ENCODE measurements at places on chromosomes 2 and 18.

DNA sequence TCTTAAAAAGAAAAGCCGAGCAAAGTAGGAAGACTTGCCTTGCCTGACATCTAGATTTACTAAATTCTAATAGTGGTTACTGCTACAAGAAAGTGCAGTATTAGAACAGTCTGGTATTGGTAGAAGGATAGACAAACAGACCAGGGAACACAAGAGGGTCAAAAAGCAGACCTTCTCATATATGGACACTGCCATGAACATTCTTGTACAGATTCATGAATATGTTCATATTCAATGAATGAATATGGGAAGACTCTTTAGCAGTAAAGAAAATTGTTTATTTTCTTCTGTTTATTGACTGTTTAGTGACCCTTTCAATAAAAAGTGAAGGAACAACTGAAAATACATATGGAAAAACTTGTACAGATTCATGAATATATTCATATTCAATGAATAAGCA is 37.6 kb downstream of the DTNB start:
- DNase-seq = no peak

GRCh38 chr2:232913903-232914302 is 43.8 kb downstream of the SNORC start:
- DNase-seq = no peak

GRCh38 chr2:138445227-138445626 is 56.3 kb upstream of the SPOPL start:
- DNase-seq = no peak

GRCh38 chr2:181073896-181074295 is 93.5 kb downstream of the UBE2E3 start:
- peak; percentile 62 for DNase-seq

DNA sequence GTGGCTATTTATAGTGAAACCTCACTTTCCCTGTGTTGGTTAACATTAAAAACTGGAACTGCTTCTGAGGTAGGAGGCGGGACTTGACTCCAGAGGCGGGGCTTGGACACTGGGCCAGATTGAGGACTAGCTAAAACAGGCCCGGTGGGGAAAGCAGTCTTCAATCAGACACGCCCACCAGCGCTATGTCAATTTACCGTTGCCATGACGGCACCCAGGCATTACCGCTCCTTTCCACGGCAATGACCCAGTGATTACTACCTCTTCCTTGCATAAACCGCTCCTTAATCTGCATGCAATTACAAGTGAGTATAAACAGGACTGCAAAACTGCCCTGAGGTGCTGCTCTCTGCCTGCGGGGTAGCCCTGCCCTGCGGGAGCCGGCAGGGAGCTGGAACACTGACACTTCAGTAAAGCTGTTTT is 35.3 kb downstream of the LRRFIP1 start:
- DNase-seq = peak; percentile 96

- peak; percentile 62 for DNase-seq
These were observed 56.8 kb upstream of the MAPRE3 start for GRCh38 chr2:26913606-26913998.

GRCh38 chr2:70362661-70363060 is 60.8 kb upstream of the FAM136A start:
- peak; percentile 33 for DNase-seq

- peak; percentile 47 for DNase-seq
These were observed 13.9 kb downstream of the ARPC2 start for GRCh38 chr2:218230882-218231281.

GRCh38 chr2:241873081-241873802 is 3.7 kb downstream of the RTP5 start:
- DNase-seq = no peak

DNA sequence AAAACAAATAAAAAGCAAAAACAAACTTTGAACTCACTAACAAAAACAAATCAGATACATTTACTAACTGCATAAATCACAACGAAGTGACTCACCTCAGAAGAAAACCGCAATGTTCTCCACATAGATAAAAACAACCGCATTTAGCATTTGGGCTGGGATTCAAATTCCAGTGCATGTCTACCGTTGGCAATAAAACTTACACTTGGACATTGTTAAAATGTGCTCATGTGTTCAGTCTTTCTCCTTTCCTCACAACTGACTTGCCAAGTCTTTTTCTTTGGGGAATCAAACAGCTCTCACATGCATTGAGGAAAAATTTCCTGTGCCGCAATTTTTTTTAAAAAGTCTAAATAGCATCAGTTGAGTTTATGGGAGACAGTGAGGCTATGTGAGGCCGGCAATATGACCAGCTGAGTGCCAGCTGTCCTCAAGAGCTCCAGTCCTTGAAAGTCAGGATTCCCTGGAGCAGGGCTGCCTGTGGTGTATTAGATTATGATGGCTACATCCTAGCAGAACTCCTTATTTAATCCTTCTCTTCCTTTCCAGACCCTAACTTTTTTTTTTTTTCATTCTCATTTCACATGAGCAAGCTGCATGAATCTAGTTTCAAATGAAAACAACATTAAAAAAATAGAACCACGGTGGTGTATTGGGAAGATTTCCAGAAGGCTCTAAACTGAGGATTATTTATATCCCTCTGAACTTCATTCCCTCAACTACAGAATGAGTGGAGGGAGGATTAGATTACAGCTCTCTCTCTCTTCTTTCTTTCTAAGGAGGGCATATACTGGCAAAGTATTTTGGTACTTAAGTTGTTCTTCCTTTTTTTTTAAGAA is 70.2 kb upstream of the MEIS1 start:
- peak; percentile 76 for DNase-seq

DNA sequence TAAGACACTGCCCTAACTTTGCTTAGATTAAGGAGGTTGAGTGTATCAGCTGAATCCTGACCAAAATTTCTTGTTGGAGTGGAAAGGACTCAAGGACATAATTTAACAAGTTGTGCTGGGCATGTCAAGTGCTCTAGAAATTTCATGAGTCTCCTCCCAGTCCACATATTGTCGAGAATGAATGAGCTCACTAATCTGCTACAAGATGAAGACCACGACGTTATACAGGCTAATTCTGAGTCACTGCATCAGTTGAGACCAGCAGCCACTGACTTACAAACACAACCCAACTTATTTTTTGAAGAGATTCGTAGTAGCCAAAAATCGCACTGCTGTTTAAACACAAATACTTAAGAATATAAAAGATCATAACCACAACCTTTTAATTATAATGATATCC is 28.7 kb upstream of the SLC8A1 start:
- DNase-seq = no peak

DNA sequence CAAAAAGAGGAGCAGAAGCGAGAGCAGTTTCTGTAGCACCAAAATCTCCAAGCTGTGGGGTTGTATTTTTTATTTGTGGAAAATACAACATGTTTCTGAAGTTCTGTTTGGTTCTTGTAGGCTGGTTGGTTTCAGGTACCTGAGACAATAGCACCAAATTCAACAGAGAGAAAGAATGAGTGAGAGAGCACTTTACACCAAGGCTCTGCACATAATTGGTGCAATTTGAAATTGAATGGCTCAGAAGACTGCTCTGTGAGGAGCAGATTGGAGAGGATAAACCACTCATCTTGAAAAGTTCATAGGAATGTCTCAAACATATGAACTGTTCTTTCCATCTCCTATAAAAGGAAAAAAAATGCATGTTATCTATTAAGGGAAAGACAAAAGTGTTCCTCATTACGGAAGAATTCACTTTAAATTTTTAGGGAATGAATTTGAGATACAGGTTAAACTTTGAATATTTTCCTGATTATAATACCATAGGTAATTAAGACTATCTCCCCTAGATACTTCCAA is 175.1 kb downstream of the ATAD2B start:
- DNase-seq = peak; percentile 65

GRCh38 chr2:19826874-19827273 is 74.9 kb downstream of the TTC32 start:
- DNase-seq = no peak

- DNase-seq = peak; percentile 80
These were observed 12.8 kb upstream of the HMSD start for GRCh38 chr18:63936156-63936931.

- no peak for DNase-seq
These were observed 102.8 kb downstream of the ICOS start for GRCh38 chr2:204039298-204039838.

GRCh38 chr2:69159986-69160385 is 147.0 kb downstream of the ANTXR1 start:
- no peak for DNase-seq

DNA sequence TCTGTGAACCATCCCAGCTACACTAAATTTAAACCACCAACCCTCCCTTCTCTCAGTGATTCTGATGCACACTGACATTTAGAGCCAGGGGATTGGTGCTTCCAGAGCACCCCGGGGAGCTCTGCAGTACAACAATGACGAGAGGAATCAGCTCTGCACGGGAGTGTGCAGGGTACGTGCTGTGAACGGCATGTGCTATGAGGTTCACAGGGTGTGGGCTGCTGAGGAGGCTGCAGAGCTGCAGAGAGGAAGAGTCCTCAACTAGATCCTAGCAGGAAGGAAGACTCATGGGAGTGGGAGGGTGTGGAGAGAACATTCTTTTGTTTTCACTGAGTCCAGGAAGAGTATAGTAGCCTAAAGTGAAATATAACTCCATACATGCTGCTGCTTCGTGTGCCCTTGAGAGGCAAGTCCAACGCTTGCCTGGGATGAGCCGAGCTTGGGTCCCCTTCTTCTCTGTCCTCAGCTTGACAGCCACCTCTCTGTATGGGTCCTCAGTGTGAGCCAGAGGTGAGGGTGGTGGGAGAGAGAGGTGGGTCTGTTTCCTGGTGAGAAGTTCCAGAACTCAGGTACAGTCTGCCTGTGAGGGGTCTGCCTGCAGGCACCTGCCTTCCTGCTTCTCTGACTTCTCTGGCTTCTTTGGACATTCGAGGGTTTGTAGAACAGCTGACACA is 118.8 kb downstream of the CTIF start:
- DNase-seq = peak; percentile 59

DNA sequence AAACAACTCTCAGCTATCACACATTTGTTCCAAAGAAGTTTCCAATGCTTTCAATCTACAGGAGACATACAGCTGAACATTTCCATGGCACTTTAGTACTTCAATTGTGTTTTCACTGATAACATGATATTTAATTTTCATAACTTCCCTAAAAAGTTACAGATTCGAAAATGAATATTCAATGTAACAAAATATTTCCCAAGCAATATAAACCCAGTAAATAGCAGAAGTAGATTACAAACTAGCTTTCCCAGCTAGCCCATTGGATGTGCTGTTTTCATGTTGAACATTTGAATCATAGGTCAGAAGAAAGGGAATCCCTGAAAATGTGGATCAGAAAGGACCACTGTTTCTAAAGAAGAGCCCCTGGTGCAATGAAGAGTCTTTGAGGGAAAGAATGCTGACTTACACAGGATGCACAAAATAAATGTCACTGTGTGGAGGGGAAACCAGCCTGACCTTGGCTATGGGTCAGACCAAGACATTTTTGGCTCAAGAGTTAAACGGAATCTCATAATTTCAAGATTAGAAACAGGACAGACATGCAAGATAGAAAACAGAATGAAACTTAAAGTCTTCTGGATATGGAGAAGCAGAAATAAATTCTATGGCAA is 22.5 kb downstream of the CYTIP start:
- DNase-seq = no peak

- DNase-seq = no peak
These were observed 16.1 kb downstream of the CCDC178 start for GRCh38 chr18:33424266-33424946.

DNA sequence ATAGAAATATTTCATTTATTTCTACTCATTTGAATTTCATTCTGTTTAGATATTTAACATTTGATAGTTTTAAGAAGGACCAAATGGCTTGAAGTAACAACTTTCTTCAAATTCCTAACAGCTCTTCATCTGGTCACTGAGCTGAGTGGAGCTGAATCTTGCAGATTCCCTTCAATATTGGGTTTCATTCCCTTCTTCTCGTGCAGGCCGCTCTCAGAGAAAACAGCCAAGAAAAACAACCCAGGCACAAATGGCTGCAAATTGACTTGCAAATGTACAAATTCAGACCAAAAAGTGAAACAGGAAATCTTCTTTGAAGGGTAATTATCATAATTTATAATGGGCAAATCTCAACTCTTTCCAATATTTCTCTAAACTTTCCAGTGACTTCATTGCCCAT is 30.3 kb upstream of the GCG start:
- no peak for DNase-seq

DNA sequence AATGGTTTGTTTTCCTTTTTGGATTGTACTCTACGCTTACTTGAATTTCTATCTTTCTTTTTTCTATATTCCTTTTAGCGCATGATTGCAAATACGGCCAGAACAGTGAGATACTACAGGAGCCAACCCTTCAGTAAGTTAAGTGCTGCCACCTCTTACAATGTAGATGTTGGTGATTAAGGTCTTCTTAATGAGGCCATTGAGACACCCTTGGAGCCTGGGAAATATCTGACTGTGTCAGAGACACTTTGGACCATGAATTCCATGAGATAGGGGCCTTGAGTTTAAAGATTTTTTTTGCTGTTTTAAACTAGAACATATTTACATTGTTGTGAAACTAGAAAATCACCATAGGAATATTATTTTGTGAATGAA is 27.1 kb upstream of the MAP3K20 start:
- DNase-seq = no peak

DNA sequence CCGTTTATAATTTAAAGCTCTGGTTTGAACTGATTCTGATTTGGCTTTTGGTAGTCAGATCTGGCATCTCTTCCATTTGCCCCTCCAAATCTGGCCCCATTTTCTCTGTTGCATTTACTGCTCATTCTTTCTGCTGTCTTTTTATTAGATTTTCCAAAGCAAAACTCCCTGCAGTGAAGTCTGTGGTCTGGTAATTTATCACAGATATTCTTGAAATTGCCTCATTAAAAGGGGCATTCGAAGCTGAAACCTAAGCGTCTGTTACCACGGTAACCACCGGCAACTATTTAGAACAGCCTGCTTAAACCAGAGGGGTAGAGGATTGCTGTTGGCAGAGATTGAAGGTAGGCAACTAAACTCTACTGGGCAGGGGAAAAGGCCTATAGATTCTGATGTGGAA is 111.5 kb upstream of the UPP2 start:
- DNase-seq = no peak

DNA sequence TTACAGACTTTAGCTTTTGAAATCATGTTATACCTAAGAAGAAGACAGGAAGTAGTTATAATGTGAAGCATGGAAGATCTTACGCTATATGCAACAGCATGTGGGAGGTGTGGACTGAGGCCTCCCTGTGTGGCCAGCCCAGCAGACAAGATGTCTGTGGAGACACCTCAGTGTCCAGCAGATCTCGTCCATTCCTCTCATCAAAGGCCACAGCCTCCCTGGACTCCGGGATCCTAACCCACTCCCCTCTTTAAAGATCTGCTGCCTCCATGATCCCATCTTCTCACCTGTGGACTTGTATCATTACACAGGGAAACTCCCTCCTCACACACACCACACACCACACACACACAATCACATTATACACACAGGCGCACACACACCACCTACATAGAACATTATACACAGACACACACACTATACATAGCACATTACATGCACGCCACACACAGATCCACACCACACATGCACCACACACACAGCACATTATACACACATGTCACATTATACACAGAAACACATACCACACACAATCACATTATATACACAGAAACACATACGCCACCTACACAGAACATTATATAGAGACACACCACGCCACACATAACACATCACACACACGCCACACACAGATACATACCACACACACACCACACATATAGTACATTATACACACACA is 89.5 kb downstream of the PXDN start:
- no peak for DNase-seq
